Brain microvascular endothelial cell (primary cell): ENCODE measurements at places on chromosomes 13 and 19.
A peak's percentile ranks its signal among the peaks of the same experiment; 100 is the strongest.

GRCh38 chr19:35267353-35267817 lies 1.4 kb upstream of the USF2 start:
- DNase-seq, result no peak

GRCh38 chr13:106104281-106104901 lies 431.1 kb downstream of the EFNB2 start:
- DNase-seq, result peak; percentile 93

DNA sequence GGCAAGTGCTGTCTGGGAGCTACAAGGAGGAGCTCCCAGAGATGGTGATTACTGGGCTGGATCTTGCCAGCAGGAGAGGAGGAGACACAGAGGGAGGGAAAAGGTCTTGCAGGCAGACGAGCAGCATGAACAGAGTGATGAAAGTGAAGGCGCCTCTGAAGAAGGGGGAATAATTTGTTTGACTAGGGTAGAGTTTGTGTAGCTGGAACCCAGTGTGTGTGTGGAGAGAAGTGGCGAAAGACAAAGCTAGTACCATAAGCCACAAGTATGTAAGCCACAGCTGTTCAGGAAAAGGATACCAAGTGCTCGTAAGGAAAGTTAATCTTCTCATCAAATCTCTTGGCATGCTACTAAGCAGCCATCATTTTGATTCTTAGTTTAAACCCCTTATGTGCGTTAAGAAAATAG lies 5.4 kb downstream of the FLT1 start:
- DNase-seq, result no peak

DNA sequence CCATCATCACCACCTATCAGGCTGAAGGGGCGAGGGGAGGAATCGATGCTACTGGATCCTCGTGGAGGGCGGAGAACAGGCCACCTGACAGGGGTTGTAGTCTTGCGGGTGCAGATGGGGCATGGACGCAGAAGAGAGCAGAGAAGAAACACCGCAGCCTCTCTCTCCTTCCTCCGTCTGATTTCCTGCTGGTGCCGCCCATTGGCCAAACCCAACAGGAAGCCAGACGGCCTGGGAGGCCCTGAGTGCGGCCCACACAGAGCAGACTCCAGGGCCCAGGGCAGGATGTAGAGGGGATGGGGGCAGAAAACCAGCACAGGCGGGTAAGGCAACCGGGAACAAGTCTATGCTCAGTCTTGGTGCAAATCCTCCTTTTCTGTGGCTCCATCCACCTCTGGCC lies 15.4 kb downstream of the CEBPA start:
- no peak for DNase-seq

DNA sequence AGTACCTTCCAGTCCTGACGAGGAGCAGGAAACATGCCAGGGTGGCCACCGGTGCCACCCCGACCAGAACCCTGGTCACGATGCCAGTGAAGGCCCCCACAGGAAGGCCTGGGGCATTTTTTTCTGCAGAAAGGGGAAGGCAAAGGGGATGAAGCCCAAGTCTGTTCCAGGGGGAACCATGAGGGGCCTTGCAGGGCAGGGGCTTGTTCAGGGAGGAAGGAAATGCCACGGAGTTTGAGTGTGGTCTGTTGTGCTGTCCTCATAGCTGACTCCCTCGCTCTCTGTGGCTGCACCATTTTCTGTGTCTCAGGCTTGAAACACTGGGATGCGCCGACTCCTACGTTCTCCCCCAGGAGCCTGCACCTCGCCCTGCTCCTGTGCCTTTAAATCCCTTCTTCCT lies 27.5 kb upstream of the CEACAM1 start:
- DNase-seq, result no peak

DNA sequence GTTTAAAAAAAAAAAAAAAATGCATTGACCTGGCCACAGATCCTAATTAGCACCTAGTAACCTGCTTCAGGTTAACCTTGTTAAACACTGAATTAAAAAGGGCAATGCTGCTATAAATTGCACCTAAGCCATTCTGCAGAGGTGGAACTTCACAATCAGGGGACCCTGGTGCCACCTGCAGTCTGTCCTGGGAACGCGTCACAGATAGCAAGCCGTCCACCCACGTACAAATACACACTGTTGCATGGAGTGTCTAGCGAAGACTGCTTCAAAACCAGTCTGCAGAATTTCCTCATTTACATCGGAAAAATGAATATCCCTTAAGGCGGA lies 169.3 kb downstream of the COL4A1 start:
- DNase-seq, result peak; percentile 56

GRCh38 chr13:69243366-69243765 lies 864.3 kb upstream of the ATXN8OS start:
- DNase-seq, result no peak

GRCh38 chr19:13644645-13645044 lies 119.7 kb upstream of the MRI1 start:
- DNase-seq, result no peak

DNA sequence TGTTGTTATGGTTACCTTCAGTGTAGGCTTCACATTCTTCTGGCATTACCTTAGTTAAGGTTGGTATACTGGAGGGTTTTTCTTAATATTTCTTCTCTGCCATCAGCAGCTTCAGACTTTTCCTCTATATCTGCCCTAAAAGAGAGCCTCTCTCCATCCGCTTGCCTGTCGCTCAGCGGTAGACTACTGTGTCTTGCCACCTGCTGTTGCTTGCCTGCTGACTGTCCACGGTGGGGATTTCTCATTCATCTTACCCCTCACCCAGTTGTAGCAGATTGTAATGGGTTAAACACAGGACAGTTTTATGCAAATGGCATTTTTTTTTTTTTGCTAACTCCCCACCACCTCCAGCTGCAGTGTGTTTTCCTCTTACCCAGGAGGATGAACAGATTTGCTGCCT lies 577.2 kb downstream of the SLITRK5 start:
- DNase-seq, result no peak

DNA sequence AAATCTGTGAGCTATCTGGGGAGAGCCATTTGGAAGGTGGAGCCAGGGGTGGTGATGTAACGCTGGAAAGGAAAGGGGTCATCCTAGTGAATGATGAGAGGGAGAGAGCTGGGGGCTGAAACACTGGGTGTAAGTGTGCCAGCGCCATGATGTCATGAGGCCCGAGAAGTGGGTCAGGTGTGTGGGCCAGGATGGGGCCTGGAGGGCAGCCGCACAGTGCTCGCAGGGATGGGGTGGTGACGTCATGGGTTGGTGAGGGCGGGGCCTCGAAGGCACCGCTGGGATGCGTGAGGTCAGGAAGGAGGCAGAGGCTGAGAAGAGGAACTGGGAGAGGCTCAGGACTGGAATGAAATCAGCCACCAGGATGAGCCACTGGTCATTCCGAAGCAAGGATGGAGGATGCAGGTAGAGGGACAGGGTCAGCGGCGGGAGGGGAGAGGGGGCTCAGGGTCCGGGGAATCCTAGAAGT lies 4.4 kb downstream of the CCDC61 start:
- no peak for DNase-seq

GRCh38 chr13:84263354-84264069 lies 381.2 kb upstream of the SLITRK1 start:
- DNase-seq, result no peak
